ENCODE measurements at places on chromosomes 5 and 9.
A peak's percentile ranks its signal among the peaks of the same experiment; 100 is the strongest.

DNA sequence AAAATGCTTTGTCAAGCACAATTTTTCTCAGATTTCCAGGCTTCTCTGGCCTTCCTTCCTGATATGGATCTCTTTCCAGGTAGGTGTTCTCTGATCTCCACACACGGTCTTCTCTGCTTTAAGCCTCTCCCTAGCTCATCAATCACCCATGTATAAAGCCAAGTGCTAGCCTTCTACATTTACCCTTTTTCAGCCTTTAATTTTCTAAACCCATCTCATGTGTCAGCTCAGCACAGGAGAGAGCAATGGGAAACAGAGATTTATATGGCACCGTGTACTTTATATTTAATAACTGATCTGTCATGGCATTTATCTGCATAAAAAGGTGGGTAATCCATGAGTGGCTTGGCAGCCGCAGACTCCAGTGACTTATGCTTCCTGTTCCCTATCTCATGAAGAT lies 495.0 kb downstream of the RASEF start:
- DNase-seq: no peak

DNA sequence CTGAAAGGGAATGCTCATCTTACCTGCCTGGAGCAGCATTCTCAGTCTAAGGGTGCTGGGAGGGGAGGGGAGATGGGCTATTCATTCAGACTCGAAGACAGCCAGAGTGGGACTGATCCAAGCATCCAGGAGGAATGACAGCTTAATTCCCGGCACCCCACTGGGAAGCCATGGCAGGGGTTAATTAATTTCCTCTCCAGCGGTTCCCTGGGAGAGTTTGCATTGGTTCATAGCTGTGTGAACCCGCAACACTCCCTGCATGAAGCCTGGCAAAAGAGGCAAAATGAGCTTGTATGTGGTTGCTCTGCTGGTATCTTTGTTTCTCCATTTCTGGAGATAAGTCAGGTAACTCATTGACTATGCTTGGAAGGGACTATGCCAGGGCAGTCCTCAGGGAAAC lies 401.0 kb upstream of the SLC24A2 start:
- no peak for DNase-seq

DNA sequence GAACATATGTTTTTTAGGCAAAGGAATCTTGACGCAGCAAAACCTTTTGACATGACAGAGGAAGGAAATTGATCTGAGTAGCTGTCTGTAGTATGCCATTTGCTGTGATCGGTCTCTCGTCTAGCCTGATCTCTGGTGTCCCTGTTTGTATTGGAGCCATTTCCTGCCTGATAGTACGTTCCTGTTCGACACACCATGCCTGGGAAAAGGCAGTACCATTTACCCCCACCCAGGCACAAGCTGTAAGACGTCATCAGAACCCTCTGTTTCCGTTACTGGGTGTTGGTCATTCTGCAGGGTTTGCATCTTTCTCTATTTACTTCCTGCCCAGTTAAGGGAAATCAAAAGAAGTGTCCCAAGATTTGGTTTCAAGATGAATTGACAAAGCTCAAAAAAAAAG lies 129.7 kb downstream of the CEMIP2 start:
- peak; percentile 10 for DNase-seq

- no peak for DNase-seq
Measured at GRCh38 chr5:103041071-103041676, 78.8 kb downstream of the GIN1 start.

GRCh38 chr9:69085569-69086283 lies 50.2 kb downstream of the FXN start:
- no peak for DNase-seq

- no peak for DNase-seq
Measured at GRCh38 chr5:92527311-92528078, 1053.5 kb downstream of the NR2F1-AS1 start.

GRCh38 chr5:9439531-9440292 lies 106.2 kb downstream of the SEMA5A start:
- DNase-seq: no peak

- no peak for DNase-seq
Measured at GRCh38 chr5:96716716-96717115, 54.5 kb downstream of the CAST start.

DNA sequence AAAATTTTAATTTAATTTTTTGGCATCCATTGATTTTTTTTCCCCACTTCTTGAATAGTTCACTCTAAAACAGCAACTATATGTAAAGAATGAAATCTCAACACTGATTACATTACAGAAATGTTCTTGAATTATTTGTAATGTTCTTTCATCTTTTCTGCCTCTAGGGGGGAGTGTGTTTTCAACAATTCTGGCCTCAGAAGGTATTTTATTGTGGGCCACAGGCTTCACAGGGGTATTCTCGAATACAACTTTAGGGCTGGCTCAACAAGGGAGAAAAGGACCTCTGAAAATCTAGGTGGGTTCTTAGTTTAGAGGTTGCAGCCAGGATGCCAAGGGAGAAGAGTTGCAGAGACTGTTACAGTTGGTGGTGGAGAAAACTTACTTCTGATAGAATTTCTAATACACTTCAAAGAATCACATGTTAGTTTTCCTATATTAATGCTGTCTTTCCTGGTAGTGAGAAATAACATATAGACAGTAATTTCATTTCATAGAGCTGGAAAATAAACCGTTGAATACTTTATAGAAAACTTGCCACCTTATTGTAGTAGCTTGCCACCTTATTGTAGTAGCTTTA lies 3.6 kb upstream of the NPR3 start:
- no peak for DNase-seq

GRCh38 chr9:117151716-117152115 lies 263.1 kb downstream of the ASTN2 start:
- DNase-seq: no peak
